ENCODE measurements at places on chromosomes 6 and 20. TPM values are rescaled to one million over a fixed set of nuclear protein-coding genes. Genes with fewer than 3 reads are reported as not detected.

Gene SLC52A3
- not detected for total RNA-seq

Gene PRICKLE4
- total RNA-seq, result 3.1 TPM

Gene PACSIN1
- not detected for total RNA-seq

DNA sequence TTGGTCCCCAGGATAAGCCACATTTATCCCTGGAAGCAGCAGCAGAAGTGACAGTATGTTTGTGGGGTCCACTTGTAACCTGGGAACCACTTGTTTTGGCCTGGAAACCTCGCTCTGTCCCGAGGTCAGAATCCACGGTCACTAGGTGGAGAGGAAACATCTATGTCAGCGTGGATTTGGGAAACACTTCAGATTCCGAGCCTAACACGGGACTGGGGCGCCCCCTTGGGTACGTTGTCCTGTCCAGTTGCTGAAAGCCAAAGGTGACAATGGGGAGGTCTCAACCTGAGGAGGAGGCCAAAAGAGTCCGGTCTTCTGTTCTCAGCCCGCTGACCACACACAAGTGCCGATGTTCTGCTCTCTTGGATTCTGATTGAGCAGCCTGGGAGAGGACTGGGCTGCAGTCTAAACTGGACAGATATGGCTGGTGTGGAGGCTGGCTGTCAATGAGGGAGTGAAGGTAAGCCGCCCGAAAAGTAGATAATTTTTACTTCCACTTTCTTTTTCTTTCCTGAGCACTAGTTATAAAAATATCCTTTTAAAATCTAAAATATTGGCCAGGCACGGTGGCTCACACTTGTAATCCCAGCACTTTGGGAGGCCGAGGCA is 4.9 kb upstream of the ZFP57 start:
- DNase-seq, result no peak

- DNase-seq, result peak; percentile 61
These were observed 11.1 kb downstream of the TOX2 start for GRCh38 chr20:43925801-43926200.

GRCh38 chr6:153013438-153013837 is 10.9 kb upstream of the MTRF1L start:
- DNase-seq, result no peak

- DNase-seq, result no peak
These were observed 18.2 kb upstream of the MYB start for GRCh38 chr6:135162678-135163439.

- no peak for DNase-seq
These were observed 247.1 kb downstream of the HIVEP2 start for GRCh38 chr6:142697922-142698321.

GRCh38 chr6:34225551-34225950 is 11.1 kb upstream of the HMGA1 start:
- no peak for DNase-seq
